CMK (cell line): ENCODE measurements at places on chromosomes 7 and 10.

DNA sequence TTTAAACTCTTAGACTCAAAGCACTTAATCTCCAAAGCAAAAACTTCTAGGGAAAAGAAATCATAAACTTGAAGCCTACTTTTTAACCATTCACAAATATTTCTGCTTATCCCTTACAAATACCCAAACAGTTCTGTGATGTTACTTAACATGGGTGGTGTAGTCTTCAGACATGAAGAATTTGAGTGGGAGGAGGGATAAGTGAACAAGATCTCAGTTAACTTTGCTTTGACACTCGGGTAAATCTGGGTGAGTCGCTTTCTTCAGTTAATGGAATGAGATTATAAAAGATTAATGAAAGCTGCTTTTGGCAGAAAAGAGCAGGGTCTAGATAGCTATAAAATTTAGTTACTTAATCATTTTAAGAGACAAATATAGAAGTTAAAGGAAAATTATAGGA is 47.5 kb downstream of the RNF133 start:
- DNase-seq, result no peak

DNA sequence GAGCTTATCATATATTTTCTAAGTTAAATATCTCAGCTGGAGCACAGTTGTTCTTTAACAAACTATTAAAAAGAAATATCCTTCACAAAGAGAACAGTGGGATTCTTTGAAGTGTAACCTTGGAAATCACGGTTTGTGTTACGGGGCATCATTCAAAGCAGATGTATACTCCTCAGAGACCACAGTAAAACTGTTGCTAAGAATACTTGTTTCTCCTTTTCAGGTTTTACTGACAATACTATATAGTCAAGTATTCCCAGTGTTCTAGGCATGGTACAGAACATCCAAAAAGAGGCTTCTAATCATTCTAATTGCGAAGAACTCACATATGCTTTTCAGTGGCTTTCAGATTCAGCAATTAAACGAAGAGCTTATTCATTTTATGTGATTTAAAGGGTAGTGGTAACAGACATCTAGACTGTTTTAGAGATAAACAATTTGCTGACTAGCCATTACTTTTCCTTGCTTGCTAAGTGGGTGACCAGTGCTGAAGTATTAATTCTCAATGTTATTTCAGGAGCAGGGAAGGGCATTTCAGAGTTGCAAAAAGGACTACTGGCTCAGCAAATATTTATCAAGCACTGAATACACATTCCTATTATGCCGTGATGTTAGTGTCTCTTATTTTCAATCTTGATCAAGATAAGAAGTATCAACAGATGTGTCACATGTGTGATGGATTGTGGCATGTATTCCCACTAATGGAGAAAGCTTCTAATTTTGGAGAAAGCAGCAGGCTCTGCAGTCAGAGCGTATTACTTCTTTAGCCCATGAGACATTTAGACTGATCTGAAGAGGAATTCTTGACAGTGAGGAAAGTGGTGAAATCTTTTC is 236.8 kb downstream of the RNLS start:
- no peak for DNase-seq

GRCh38 chr10:79254333-79255006 is 92.8 kb upstream of the PPIF start:
- no peak for DNase-seq

DNA sequence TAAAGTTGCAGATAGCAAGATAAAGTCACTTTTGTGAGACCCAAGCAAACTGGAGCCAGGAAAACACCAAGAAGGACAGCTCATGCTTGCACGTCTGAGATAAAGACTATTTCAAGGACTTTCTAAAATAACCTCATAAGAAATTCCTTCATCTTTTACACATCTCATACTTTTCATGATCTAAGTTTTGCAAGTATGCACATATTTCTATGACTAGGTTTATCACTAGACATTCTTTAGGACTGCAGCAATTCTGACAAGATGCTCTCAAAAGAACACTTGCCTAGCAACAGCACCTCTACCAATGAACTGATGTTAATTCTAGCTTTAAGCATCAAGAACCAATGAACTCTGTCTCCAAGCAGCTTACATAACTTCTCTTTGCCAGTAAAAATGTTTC is 457.6 kb downstream of the SEMA3D start:
- DNase-seq, result no peak

DNA sequence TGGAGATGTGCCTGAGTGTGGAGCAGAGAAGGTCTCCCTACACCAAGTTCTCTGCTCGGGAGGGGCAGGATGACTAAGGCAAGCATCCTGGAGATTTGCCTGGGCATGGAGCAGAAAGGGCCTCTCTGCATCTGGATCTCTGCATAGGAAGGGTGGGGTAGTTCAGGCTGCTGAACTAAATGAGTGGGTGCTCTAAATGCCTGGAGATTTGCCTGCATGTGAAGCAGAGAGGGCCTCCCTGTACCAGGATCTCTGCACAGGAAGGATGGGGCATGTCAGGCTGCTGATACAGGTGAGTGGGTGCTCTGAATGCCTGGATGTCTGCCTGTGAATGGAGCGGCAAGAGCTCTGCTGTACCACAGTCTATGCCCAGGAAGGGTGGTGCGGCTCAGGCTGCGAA is 680.7 kb downstream of the SUGCT start:
- no peak for DNase-seq

- no peak for DNase-seq
Measured at GRCh38 chr10:77879710-77880109, 46.8 kb downstream of the DLG5 start.

DNA sequence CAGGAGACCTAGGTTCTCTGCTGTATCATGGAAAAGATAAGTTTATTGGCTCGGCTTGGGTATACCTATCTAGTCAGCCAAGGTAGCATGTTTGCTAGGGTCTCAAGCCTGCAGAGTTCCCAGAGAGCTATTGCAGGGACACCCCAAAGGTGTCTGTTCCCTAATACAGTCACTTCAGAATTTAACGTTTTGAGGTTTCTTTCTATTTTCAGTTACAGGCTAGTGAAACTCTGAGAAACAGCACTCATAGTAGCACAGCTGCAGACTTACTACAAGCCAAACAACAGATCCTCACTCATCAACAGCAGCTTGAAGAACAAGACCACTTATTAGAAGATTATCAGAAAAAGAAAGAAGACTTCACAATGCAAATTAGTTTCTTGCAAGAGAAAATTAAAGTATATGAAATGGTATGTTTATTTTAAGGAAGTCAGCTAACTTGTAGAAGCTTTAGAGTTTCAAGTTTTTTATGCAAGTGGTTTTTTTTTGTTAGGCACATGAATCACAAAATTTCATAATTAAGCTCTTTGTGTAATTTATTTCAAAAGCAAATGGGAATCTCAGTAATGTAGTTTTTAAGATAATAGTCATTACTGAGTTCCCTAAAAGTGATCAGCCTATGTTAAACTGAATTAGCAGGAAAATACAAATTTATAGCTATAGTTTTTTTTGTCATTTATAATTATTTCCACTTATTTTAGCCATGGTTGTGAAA is 54.9 kb downstream of the AKAP9 start:
- no peak for DNase-seq

GRCh38 chr7:22561895-22562593 is 62.1 kb upstream of the STEAP1B start:
- DNase-seq, result no peak

- peak; percentile 37 for DNase-seq
Measured at GRCh38 chr10:48215486-48216203, 58.9 kb downstream of the FRMPD2 start.

DNA sequence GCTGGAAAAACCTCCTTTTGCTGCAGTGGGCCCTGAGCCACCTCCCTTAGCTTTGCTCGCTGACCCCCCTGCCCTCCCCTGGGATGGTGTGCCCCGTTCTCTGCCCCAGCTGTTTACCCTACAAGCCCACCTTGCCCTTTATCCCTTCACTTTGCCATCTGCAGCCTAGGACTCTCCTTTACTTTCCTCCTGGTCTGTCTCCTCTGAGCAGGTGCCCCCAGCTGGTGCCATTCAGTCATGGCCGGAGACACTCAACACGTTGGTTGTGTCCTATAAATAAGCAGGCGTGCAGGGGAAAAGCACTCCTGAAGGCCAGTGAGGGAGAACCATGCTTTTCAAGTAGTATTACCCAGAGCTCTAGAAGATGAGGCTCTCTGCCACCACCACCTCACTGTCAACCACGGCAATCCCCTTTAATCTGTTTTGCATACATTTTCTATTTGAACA is 6.1 kb downstream of the RASSF4 start:
- DNase-seq, result no peak

DNA sequence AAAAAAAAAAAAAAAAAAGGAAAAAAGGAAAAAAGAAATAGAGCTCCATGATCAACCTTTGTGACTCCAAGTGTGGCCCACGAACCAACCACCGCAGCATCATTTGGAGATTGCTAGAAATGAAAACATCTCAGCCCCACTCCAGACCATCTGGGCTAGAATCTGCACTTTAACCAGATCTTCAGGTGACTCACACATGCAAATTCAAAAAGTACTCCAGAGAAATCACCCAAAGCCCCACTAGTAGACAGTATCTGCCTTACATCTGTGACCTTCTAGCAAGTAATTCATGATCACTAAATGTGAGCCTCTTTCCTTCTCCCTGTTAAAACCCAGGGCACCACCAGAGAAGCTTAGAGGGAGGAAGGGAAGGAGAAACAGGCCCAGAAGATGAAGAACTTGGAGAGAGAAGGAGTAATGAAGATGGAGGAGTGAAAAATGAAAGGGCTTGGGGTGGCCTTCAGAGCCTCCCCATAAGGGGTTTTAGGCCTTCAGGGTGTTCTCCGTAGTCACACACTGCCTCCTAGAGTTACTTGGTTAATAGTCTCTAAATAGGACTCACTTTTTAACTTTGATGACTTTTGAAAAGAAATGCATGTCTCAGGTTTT is 94.0 kb downstream of the SLC37A3 start:
- DNase-seq, result no peak

GRCh38 chr10:56623064-56623463 is 262.0 kb upstream of the ZWINT start:
- no peak for DNase-seq

- no peak for DNase-seq
Measured at GRCh38 chr10:8444630-8445029, 390.1 kb downstream of the GATA3 start.

GRCh38 chr7:88396948-88397322 is 90.2 kb upstream of the STEAP4 start:
- no peak for DNase-seq

- no peak for DNase-seq
Measured at GRCh38 chr7:28592861-28593260, 180.5 kb downstream of the CREB5 start.

DNA sequence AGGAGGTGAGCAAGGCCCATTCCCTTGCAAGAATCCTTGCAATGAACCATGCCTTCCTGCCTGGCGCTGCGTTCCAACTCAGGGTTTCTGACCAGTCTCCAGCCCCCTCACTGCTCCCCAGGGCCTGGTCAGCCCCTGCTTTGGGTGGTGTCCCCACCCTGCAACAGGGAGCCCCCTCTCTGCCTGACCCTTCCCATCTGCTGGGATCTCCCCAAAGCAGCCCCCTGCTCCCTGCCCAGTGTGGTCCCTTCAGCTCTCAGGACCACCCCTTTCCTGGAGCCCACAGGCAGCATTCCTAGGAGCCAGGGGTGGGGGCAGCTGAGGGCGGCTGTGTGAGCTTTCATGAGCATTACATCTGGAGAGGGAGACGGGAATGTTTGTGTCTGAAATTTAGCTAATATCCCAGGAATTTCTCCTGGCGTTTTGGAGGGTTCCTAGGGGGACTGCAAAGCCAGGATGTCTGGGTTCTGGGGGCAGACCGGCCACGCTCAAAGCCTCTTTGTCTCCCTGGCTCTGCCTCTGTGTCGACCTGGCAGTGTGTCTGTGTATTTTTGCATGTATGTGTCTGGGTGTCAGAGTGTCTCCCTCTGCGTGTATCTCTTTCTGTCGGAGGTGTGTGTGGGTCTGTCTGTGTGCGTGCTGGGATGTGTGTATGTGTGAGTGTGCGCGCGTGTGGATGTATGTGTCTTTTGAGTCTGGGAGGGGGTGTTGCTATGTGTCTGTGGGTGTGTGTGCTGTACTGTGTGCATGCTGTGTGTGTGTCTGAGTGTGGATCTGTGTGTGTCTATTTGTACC is 300.5 kb upstream of the ZMIZ1 start:
- no peak for DNase-seq

DNA sequence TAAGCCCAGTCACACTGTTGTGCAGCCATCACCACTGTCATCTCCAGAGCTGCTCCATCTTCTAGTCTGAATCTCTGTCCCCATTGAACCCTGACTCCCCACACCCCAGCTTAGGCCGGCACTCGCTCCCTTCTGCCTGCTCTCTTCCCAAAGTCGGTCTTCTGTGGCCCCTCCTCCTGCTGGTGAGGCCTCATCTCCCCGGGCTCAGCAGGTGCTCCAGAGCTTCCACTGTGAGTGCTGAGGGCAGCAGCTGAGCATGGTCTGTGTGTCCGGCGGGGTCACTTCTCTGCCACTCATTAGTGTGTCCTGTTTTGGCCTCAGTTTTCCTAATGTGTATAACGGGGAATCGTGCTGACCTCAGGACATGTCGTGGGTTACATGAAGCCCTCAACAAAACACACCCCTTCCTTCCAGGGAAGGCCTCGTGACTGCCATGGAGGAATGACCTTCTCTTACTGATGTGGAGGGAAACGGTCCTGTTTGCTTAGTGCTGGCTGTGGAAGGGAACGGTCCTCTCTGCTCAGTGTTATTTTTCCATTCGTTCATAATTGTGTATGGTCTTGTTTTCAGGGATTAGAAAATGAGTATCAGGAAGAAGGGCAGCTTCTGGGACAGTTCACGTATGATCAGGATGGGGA is 4.3 kb upstream of the GET4 start:
- no peak for DNase-seq

DNA sequence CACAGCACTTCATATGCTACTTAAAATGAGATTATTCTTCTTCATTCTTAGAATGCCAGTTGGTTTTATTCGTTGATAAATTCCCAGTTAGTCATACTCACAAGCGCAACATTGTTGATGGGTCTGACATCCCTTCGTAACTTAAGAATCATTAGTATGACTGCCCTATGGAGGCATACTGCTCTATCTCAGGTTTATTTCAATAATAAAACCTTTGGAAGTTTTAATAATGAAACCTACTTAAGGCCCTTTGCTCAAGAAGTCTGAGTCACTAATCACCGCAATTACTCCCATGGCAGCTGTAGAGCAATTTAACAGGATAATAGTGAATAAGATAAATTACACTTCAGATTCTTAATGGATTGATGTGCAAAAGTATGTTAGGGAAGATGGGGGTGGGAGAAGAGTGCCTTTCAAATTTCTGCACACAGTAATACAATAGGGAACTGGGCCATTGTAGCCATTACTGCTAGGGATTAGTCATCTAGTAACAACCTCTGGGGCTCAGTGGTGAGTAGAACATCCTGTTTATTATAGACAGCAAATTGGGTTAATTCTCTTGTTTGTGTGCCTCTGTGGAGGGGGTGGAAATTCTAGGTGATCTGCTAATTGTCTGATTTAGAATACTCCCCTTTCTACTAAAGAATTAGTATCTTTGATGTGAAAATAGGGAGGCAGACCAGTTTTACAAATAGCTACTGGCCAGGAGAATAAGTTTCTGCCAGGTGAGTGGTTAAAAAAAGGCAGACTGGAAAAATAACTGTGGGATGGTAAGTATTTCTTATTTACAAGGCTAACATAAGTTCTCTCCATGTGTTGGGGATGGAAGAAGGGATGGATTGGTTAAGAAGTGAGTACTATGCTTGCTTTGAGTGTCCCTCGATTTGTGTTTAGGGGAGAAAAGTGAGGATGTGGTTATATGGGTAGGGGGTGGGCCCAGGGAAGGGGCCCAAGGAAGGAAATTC is 74.5 kb upstream of the VKORC1L1 start:
- no peak for DNase-seq

- no peak for DNase-seq
Measured at GRCh38 chr10:100103581-100103980, 21.9 kb upstream of the CPN1 start.
